Activated T-cell treated with anti-CD3 and anti-CD28 coated beads, Interleukin-2, amount 50 U/mL, for 24 hours (primary cell): ENCODE measurements at places on chromosomes 4 and X.

DNA sequence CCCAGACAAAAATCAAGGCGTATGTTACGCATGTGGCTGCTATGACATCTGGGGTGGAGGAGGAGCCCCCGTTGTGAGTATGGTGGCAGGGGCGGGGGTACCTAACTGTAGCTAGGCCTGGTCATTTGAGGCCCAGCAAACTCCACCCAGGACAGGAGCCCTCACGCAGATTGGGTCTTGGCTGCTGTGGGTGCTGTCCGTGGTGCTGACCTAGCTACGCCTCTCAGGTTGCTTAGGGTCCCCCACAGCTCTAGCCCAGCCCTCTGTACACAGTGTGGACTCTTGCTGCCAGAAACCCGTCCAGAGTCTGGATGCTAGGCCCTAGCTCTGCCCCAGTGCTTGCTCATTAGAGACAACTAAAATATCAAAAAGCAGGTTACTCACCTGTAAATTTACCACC is 146.7 kb upstream of the PSAPL1 start:
- DNase-seq, result no peak

- no peak for DNase-seq
Observed at GRCh38 chrX:130097507-130098209, 12.6 kb downstream of the ELF4 start.

DNA sequence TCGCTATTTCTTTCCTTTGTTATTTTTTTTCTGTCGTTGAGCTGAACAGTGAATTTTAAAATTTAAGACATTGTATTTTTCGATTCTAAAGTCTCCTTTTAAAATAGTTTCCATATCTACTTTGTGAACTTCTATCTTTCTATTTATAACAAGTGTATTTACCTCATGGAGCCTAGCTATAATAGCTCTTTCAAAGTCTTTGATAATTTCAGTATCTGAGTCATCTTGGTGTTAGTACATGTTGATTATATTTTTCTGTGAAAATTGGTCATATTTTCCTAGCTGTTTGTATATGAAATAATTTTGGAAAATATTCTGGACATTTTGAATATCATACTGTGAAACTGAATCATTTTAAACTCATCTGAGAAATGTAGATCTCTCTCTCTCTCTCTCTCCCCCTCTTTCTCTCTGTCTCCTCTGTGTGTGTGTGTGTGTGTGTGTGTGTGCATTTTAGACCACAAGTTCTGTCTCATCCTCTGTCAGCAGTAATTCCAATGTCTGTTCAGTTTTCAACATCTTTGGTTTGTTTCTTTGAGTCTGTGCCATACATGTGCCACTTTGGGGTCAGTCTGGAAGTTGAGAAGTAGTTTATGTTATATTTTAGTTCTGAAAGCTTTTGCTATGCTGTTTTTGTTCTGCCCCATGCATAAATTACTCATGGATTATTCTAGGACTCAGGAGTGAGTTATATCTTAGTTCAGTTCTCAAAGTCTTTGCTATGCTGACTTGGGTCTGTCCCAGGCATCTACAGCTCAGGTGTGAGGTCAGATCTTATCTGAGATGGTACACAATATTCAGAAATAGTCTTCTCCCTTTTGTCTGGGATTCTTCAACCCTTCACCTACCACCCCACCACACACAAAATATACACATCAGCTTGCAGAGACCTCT is 366.4 kb upstream of the CASK start:
- DNase-seq, result no peak

DNA sequence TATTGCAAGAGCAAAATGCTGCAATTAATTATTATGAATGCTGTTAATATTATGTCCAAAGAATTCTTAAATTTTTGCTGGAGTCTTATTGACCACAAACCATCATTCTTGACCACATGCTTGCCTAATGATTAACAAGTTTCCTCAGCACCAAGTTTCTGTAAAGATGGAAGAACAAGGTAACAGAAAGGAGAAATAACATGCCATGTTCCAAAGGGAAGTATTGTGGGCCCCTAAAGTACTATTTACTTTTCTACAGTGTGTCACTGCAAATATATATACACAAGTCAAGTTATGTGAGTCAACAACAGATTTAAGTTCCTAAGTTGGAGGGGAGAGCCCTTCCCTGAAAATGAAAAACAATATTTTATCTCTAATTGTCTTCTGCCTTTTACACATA is 20.6 kb downstream of the FAM47E start:
- DNase-seq, result no peak

DNA sequence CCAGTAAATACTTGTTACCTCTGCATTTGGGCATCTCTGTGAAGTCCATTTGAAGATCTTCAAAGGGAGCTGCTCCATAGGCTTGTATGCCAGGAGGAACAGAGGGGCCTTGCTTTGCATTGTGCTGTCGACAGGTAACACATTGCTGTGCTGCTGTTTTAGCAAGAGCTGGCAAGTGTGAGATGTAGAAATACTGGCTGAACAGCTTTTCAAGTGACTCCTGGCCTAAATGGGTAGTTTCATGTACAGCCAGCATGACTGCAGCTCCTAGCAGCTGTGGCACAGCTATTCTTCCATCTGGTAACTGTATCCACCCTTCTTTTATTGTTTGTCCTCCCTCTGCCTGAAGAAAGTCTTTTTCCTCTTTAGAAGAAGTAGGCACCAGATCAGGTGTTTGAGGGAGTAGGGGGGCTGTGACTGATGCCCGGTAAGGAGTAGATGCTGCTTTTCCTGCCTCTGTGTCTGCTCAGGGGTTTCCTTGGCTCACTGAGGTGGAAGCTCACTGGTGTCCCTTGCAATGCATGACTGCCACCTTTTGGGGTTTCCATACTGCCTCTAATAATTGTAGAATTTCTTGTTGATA is 965.3 kb downstream of the CCSER1 start:
- no peak for DNase-seq

GRCh38 chrX:68897118-68897945 is 68.5 kb downstream of the EFNB1 start:
- no peak for DNase-seq

- no peak for DNase-seq
Observed at GRCh38 chrX:28591542-28591941, 4.3 kb downstream of the IL1RAPL1 start.

DNA sequence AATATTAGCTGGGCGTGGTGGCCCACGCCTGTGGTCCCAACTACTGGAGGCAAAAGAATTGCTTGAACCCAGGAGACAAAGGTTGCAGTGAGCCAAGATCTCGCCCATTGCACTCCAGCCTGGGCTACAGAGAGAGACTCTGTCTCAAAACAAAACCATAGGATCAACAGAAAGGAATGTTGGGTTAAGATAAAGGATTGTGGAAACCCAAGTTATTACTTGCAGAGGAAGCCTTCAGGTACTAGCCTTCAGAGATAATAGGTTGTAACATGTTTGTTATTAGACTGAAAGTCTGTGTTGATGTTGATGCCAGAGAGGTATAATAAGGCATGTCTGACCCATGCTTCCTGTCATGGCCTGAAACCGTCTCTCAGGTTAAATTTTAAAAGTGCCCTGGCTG is 16.9 kb downstream of the SSX5 start:
- no peak for DNase-seq
